ENCODE measurements at places on chromosomes 11 and 22. TPM values are rescaled to one million over a fixed set of nuclear protein-coding genes. Genes with fewer than 3 reads are reported as not detected.

DPP3 gene
- total RNA-seq, result 31.5 TPM

RBMXL2 gene
- total RNA-seq, result not detected

PTPRCAP gene
- 7.5 TPM for total RNA-seq

SERPIND1 gene
- 0.29 TPM for total RNA-seq

KRTAP5-2 gene
- total RNA-seq, result not detected

DNA sequence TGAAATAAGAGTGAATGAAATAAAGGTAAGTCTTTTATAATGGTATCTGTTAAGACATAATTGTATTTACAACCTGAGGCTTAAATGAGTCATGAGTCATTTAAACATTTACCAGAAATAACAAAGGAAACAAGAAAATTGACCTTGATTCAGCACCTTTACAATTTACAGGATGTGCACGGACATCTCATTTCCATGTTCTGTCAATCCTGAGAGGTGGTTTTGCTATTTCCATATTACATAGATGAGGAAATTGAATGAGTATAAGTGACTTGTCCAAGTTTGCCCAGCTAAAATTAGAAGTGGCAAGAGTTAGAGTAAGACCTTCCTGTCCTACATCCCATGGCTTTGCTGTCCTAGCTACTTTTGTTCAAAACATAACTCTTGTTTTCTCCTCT is 89.1 kb downstream of the TRIM44 start:
- DNase-seq, result no peak

DNA sequence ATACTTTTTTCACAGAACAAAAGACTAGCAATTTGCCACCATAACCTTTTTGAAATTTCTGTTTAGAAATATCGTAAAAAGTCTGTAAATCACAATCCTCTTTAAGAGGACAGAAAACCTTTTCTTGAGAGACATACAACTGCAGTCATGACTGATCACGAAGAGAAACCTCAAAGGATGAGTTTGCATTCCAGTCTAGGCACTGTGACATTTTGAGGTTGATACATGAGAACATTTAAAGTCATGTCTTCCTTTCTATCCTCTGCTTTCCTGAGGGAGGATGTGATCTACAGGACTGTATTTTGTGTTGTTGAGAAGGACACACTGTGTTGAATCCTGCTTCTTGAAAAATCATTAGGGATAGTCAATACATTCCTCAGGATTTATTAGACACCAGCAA is 476.7 kb upstream of the CCDC179 start:
- no peak for DNase-seq

DNA sequence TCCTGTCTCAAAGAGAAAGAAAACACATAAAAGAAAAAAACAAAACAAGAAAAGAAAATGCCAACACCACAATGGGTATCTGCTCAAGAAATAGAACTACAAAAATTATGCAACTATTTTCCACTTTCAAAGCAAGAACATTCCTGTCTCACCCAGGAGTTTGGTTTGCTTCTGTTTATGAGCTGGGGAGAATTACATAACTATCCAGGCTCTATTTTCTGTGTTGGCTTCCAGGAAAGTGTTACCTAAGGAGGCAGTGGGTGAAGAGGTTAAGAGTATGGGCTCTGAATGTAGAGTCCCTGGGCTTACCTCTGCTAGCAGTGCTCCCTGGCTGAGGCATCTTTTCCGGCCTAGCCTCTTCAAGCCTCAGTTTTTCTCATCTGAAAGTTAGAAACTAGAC is 426.7 kb downstream of the MIAT start:
- DNase-seq, result no peak

DNA sequence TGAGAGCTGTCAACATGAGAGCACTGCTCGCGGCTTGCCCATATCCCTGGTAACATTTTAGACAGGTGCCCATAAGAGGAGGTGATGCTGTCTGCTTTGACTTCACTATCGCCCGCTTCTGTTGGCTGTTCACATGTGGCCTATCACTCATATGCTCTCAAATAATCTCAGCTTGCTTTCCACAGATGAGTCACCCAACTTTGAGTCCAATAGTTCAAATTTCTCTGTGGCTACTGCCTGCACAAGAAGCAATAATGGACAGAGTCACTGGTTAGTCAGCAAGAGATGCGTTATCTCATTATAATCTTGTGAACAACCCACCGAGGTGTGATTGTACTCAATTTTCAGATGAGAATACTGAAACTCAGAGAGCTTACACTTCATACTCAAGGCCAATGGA is 1714.1 kb downstream of the LRRC4C start:
- DNase-seq, result no peak

- DNase-seq, result no peak
These were observed 33.6 kb downstream of the THOC5 start for GRCh38 chr22:29519996-29520395.

DNA sequence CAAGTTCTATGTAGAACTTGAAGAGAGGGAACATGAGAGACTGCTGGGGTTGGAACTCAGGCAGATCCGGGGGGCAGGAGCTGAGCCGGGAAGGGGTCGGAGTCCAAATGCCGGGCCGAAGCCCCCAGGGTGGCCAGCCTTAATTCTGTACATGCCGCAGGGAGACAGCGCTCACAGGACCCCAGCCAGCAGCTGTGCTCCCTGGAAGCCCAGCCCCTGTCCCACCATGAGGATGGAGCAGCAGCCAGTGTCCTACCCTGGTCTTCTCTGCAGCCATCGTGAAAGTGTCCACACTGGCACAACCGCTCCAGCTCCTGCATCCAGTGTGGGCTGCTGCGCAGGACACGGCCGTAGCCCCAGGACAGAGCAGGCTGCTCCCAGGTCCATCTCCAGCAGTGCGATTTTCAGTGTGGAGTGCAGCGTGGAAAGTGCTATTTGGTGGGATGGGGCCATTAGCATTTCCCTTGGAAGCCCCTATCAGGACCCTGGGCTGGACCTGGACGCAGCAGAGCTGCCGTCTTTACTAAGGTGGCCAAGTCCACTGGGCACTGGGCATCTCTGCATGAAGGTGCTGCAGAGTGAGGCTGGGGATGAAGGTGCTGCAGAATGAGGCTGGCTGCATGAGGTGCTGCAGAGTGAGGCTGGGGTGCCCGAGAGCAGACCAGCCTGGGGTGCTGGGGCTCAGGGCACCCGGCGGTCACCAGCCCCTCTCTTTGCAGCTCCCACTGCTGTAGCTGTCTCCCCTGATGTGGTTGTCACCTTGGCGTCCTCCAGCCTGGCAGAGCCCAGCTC is 737.4 kb downstream of the BRD1 start:
- DNase-seq, result no peak

- no peak for DNase-seq
These were observed 39.8 kb upstream of the SPTBN2 start for GRCh38 chr11:66768818-66769217.

DNA sequence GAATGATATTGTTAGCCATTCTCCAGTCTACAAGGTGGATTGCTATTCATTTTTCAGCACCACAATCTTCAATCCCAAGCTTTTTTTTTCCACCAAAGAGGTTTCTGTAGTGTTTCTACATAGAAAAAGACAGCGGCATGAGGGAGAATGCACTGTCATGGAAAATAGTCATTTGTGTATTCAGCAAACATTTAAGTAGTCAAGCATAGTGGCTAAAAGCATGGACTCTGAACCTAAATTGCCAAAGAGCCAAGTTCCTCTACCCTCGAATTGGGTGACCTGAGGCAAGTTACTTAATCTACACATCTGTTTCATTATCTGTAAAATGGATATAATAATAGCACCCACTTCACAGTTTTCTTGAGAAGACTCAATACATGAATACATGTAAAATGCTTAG is 14.2 kb downstream of the GAS2 start:
- no peak for DNase-seq

DNA sequence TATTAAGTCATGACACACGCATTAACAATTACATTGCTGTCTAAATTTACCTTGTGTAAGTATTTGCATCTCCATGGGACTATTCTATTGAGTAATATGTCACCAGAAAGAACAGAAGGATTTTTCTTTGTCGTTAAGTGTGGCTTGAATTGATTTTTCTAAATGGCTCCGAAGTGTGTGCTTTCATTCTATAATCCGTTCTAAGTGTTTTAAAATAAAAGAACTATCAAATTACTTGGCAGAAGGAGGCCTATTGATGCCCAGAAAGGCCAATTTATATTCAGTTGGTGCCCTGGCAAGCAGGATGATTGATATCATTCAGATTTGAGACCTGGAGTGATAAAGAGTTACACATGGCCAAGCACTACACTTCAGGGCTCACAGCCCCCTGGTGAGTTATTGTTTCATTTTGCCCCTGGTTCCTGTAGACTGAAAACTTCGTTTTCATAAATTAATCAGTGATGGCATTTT is 538.9 kb upstream of the ANO5 start:
- DNase-seq, result no peak

GRCh38 chr11:116515664-116516184 is 257.1 kb downstream of the BUD13 start:
- DNase-seq, result no peak

DNA sequence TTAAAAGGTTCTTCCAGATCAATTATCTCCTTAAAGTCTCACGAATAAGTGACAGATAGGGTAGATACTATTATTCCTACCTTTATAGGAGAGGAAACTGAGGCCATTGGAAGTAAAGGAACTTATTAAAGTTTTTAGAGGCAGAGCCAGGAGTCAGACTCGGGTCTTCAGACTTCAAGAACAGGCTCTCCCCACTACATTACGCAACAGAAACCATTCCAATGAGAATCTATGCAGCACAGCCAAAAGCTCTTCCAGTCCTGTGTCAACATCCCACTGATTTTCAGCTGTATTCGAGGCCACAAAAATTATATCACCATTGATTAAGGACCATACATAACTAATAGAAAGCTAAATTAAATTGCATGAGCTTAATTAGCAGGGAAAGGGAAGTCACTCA is 77.4 kb downstream of the RELT start:
- DNase-seq, result no peak

DNA sequence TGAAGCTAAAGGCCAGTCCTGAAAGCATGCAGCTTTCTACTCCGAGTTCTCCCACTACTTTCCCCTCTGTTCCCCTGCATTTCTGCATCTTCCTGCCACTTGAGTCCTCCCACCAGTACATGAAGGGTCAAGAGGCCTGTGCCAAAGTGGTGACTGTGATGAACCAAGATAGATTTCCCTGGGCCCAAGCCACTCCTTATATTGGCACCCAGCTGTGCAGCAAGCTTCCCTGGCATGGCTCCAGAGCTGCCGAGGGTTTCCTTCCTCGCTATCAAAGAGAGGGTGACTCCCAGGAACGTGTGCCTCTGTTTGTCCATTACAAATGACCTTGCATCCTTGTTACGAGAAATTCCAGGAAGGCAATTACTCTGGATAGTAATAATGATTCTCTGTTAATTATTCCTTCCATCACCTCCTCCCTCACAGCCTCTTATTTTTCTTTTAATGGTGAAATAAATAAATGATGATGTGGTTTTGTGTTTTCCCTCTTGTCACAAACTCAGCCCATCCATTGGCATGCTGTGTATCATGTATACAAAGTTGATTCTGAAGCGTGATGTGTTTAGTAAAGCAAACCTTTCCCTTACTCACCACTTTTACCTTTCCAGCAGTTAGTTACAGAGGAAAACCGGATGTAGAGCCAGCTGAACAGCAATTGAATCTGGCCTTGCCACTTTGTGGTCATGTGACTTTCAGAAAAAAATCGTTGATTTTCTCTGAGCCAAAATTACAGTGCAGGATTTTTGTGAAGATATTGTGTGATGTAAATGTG is 8.3 kb downstream of the SRSF8 start:
- peak; percentile 59 for DNase-seq

- peak; percentile 82 for DNase-seq
These were observed 16.2 kb upstream of the LDLRAD3 start for GRCh38 chr11:35927682-35928081.

DNA sequence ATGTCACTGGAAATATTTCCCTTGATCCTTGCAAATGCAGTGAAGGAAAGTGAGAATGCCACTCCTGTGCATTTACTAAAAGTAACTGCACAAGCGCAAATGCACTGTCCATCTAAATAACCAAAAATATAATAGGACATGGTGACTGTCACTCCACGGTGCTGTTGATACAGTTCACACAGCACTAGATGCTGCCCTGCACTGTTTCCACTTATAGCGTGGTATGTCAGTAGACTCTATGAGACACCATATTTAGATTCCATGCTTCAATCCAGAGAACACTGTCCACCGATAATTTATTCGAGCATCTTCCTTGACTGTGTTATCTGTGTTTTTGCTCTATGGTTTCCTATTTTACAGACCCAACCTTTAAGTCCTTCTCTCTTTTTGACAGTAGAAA is 125.8 kb downstream of the MAML2 start:
- DNase-seq, result no peak

DNA sequence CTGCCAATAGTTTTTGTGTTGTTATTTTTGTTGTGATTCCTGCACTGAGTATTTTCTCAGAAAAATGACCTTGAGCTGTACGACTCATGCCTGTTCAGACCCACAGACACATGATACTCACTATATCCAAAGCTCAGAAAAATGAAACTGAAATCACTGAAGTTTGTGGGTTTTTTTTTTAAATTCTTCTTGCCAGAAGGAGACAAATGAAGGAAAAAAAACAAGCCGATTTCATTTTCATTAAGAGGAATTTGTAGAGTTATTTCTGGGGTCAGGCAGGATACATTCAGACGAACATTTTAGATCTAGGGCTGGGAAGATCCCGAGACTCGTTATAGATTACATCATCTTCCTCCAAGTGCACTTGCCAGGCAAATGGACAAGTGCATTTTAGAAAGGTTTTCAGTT is 60.4 kb downstream of the BMAL1 start:
- no peak for DNase-seq

DNA sequence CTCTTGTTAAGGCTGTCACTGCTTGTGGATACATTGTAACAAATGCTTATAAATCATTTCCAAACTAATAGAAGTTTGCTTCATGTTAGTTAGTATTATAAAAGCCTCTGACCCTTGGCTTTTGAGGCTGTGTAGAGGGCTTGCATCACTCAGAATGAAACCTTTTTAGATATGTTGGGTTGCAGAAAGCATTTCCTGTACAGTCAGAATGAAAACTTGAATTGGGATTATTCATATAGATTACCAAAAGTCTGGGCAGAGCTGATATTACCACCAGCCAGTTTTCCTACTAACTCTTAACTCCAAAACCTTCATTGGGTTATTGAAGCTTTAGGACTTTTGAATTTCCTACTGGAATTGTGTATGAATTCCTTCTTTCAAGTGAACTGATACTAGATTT is 12.0 kb downstream of the KMT2A start:
- no peak for DNase-seq

DNA sequence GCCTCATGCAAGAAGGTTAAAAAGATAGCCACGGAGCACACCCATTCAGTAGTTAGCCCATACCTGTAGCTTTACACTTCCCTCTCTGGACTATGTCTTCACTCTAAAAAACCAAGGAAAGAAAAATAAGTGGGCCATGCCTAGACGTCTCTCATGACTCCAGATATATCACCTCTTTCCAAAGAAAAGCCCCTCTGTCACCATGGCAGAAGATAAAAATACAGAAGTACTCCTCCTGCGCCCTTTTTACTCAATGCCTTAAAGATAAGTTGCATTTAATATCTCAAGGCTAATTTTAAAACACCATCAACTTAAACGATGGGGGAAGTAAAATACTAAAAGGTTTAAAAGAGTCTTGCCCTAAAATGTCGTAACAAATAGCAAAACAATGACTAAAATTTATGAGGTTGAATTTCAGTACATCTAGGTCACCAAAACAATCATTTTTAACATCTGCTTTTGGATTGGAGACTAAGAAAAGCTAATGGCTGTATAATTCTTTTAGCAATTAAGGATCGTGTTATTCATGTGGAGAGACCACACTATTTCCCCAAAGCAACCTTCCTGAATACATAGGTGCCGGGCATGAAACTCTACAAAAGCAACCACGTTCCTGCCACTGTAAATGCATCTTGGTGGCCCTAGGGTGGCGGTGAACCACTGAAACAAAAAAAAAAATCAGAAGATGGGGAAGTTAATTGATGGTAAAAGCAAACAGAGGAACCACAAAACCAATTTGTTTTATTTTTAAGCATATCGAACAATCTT is 46.0 kb downstream of the CELF1 start:
- no peak for DNase-seq
